ENCODE measurements at places on chromosomes 6 and 20.

- DNase-seq, result no peak
These were observed 378 bp upstream of the ERVFRD-1 start for GRCh38 chr6:11111769-11112437.

DNA sequence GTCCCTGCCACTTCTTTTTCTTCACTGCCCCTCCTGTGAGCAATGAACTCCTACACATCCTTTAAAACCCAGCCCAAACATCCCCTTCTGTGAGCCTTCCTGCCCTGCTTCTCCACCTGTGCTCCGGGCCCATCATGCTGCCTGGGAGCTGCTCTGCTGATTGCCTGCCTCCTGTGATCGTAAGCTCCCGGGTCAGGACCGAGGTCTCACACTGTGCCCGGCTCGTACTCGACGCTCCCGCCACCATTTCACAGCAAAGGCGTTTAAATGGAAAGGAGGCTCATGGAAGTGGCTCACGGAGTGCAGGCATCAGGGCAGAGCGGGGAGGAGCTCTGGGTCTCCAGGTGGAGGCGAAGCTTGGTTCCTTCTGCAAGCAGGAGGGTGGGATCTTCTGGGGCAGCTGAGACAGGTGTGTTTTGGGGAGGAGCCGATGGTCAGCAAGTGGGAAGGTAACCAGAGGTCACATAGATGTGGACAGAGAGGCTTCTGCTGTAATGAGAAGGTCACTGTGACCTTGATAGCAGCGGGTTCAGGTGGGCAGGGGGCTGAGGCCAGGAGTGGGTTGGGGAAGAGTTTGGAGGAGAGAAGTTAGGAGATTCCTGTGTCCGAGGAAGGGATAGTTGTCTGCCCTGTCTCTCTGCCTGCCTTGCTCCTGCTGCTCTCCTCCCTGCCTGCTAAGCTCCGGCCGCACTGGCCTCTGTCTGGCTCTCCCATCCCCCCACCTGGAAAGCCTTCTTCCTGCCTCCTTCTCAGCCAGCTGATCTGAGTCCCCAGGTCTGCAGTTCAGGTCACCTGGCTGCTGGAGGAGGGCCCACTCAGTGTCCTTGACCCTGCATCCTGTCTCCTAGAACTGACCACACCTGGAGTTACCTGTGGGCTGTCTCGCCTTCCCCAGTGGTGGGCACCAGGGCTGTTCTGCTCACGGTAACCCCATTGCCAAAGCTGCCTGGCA, 52.7 kb upstream of the FRMD1 start:
- DNase-seq, result no peak

DNA sequence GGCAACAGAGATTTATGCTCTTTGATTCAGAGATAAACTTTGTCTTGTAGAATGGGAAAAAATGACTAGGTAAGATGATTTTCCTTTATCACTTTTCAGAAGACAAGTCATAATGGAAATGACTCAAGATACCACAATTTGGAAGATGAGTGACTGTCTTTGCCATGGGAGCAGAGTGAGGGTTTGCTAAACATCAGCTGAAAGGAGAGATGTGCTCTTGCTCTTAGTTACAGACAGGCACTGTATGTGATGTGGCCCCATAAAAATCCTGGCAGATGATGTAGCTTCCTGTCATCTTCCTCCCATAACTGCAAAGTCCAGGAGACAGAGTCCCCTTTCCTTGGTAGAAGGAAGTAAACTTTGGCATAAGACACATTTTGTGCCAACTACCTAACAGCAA, 47.6 kb downstream of the BACH2 start:
- DNase-seq, result peak; percentile 54

DNA sequence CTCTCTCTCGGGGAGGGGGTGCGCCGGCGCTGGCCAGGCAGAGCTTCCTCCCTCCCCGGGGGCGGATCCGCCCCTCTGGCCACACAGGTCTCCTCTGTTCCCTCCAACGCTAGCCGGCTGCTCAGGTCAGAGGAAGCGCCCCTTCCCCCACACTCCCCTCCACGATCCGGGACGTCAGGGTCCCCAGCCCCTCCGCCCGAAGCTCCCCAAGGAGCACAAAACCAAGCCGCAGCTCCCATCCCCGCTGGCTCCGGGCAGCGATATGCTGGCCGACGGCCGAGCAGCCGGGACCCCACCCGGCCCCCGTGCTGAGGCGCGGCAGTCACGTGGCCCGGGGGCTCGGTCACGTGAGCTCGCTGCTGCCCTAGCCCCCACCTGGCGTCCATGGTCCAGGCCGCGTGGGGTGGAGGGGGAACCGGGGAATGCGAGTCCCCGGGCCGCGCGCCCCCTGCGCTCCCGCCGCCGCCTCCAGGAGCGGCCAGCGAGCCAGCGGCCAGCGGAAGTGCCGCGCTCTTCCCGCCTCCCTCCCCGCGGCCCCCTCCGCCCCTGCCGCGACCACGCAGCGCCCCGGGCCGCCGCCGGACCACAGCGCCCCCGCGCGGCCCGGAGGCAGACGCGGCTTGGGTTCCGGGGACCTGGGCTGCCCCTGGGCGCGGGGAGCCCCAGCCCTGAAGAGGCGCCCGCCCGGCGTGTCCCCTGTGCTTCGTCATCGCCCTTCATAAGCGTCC, at the start of gene SLC35B2:
Gene SLC35B2 (minus strand): TSS at position 504 of the 728 bp plus-strand sequence. CDS start 118 bp downstream, at position 386.
- DNase-seq, result peak; percentile 61

DNA sequence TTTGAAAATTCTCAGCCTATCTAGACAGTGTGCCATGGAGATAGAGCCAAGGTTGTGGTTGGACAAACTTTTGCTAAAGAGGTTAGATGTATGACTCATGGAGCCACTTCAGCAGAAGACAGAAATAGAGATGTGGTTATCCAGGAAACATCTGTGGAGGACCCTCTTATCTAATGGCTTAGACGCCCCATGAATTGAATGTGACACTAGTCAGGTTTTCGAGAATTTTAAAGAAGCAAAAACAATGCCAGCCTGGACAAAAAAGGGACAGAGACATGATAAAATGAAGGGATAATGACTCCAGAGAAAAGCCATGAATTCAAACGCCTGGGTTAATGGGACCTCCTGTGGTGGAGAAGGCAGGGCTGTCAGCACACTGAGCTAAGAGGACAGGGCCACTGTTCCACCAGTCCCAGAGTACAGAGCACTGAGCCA, 280.5 kb downstream of the CLVS2 start:
- no peak for DNase-seq

DNA sequence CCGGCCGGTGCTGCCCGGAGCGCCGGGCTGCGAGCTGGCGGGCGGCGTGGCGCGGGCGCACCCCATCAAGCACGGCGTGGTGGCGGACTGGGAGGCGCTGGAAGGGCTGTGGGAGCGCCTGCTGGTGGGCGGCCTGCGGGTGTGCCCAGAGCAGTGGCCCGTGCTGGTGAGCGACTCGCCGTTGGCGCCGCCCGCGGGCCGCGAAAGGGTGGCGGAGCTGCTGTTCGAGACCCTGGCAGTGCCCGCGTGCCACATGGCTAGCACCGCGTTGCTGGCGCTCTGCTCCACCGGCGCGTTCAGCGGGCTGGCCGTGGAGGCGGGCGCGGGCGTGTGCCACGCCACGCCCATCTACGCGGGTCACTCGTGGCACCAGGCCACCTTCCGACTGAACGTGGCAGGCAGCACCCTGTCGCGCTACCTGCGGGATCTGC, 517 bp downstream of the ACTL10 start:
- DNase-seq, result no peak

- DNase-seq, result peak; percentile 20
These were observed 23.3 kb downstream of the MTFR2 start for GRCh38 chr6:136226674-136227377.

- DNase-seq, result no peak
These were observed 32.1 kb downstream of the PREX1 start for GRCh38 chr20:48795732-48796131.

DNA sequence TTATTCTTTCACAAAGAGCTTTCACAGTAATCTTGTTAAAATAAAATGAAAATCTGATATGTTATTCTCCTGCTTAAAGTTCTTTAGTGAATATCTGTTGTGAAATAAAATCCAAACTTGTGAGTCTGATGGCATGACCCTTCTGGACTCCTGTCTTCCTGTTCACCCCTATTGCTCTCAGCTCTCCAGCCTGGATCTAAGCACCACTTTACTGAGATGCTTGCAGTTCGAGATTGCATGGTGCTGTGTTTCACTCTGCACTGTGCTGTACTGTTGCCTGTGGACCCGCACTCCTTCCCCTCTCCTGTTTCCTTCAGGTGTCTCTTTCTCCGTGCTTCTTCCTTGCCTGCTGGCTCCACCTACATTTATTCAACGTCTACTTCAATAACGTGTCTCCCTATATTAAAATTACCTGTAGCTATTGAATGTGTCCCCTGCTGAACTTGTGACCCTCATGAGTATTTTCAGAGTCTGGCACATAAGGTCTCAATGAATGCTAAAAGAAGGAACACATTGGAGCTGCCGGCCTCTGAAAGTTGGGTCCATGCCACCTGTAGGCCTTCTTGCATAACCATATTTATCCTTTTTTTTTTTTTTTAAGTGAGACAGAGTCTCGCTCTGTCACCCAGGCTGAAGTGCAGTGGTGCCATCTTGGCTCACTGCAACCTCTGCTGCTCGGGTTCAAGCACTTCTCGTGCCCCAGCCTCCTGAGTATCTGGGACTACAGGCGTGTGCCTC, 100.1 kb downstream of the ARID1B start:
- no peak for DNase-seq

GRCh38 chr6:81683912-81684311, 68.6 kb downstream of the TENT5A start:
- peak; percentile 48 for DNase-seq

DNA sequence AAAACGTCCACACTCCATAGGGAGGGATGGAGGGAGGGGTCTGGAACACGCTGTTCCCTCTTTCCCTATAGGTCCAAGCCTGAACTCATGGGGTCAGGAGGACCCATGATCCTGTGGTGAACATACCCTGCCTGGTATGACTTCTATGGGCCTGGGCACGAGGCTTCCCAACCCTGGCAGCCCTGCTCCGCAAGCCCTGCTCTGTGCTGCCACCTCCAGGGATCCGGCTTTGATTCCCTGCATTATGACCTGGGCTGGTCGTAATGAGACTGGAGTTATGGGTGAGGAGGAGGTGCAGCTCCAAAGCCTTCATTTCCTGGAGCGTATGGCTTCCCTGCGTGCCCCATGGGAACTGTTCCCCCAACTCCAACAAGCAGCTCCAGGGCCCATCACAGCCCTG, 54.9 kb downstream of the CDH22 start:
- no peak for DNase-seq

DNA sequence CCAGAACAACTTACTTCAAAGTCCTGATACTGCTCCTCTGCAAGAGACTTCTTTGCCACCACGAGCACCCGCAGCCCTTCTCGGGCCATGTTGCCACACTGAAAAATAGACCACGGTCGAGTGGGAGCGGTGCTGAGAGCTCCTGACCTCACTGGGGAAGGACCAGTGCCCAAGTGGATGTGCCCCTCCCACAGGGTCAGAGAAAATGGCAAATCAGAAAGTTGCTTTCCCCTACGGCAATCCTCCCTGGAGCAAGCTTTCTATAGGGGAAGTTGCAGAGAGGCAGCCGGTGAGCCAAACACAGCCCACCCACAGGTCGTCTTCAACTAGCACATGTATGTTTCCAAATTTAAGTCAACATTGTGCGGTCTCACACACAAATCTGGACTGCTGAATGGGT, 85.1 kb upstream of the NFATC2 start:
- no peak for DNase-seq

- DNase-seq, result peak; percentile 77
These were observed 21.3 kb upstream of the CEP43 start for GRCh38 chr6:166977621-166978525.

DNA sequence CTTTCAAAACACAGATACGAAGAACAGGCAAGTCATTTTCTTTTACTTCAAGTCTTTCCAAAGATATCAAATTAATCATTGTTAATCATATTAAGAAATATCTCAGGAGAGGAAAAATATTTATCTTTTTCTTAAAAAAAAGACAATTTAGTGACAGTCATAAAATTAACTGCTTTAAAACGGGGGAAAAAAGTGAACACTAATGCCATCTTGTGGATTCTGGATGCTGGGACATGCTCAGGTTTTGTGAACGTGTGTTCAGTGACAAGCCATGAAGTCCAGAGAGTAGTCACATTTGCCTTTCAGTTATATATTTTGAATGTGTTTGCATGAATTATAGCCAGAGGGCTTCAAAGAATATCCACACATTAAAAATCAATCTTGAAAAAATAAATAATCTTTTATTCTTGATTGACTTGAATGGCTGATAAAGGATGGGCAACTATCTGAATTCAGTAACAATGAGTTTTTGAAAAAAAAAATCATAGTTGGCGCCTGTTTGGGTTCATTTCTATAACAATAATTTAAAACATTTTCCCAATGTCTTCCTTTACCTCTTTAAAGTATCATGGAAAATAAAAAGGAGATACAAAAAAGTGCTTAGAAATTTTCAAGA, 74.7 kb upstream of the NOX3 start:
- DNase-seq, result peak; percentile 53

DNA sequence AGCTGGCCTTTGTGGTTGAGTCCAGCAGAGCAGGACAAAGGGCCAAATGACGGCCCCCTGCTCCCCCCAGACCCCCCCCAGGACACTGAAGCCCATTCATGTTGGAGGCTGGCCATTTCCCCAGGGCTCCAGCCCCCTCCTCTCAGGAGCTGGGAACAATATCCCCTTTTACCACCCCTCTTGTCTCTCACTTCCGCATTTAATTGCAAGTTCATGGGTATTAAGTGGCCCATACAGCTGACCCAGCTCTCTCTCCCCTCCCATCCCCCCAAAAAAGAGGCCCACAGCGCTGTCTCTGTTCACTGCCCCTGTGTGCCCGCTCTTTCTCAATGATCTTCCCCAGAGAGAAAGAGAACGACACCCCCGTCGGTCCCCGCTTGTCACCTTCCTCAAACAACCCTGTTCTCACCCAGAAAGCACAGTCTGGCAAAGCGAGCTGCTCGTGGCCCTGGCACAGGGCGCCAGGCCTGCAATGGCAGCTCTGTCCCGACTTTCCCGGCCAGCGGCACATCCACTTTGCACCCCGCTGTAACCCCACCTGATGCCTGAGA, 30.4 kb downstream of the PREX1 start:
- no peak for DNase-seq

DNA sequence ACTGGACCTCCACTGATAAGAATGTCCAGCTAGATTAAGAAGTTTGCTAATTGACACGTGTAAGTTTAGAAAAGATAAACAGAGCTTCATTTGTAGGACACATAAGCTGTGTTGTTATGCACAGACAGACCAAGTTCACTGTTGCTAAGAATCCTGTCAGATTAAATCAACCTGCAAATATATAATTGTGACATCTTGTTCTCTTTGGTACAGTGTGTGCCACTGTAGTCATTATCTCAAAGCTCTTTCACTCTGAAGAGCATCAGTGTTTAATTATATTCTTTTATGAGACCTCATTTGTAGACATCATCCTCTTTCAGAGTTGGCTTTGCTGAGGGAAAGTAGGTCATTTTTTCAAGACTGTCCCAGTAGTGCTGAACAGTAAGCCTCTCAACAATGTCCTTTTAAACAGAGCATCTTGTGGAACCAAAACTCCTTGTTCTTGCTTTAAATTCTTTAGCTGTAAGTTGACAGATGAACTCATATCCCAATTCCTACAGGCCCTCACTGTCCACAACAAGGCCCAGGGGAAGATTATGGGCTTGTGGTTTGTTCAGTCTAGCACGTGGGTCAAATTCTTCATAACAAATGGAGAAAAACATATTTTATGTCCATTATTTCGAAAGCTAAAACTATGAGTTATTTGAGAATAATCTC, 252.4 kb downstream of the HDGFL1 start:
- DNase-seq, result peak; percentile 81
